Mammary microvascular endothelial cell (primary cell): ENCODE measurements at places on chromosomes 16 and 17. TPM values are rescaled to one million over a fixed set of nuclear protein-coding genes. Genes with fewer than 3 reads are reported as not detected.

Gene GUCY2D
- not detected in 2 replicates for total RNA-seq

Gene CDK3
- total RNA-seq: 1.3 and 3.1 TPM in 2 replicates

Gene DNAH17
- total RNA-seq: under 0.01 and 0.05 TPM in 2 replicates

Gene OTOA
- total RNA-seq: 0.20 TPM in 1 of 2 replicates, not detected in the other

Gene IRX6
- not detected in 2 replicates for total RNA-seq

Gene SPNS2
- 69.0 and 75.5 TPM in 2 replicates for total RNA-seq

Gene NAA60
- 19.7 and 55.0 TPM in 2 replicates for total RNA-seq

Gene RHBDL1
- total RNA-seq: 0.07 and 0.69 TPM in 2 replicates

Gene MTHFSD
- 8.1 and 14.9 TPM in 2 replicates for total RNA-seq

Gene ZSCAN10
- not detected in 2 replicates for total RNA-seq

Gene OMG
- total RNA-seq: 1.3 and 2.0 TPM in 2 replicates

Gene CCR7
- total RNA-seq: not detected in 2 replicates

Gene MT4
- total RNA-seq: not detected in 2 replicates

Gene OR2C1
- not detected in 2 replicates for total RNA-seq

Gene RSPRY1
- 29.7 and 30.0 TPM in 2 replicates for total RNA-seq

Gene CYB561
- 13.3 and 18.6 TPM in 2 replicates for total RNA-seq

Gene HS3ST4
- not detected in 2 replicates for total RNA-seq

Gene HIC1
- total RNA-seq: 62.2 and 63.0 TPM in 2 replicates

Gene CMTM2
- not detected in 2 replicates for total RNA-seq
